LoVo (cell line): ENCODE measurements at places on chromosomes 7 and 10.

GRCh38 chr10:126270111-126270510, 118.2 kb downstream of the ADAM12 start:
- no peak for DNase-seq

DNA sequence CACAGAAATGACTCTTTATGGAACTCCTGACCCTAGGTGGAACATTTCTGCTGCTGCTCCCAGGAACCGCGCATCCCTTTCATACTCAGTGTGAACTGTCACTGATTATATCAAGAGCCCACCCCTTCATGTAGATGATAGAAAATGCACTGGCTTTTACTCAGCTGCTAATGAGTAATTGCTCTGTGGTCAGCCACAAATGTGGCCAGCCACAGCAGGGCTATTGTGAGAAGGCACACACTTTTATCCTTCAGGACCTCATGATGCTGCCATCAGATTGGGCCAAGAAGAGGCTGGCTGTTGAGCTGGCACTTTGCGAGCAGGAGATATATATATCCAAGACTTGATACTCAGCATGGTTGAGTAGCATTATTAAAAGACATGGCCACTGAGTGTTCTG, 124.7 kb downstream of the CFAP58 start:
- DNase-seq, result no peak

GRCh38 chr7:11427686-11428273, 404.2 kb downstream of the THSD7A start:
- peak; percentile 68 for DNase-seq

GRCh38 chr7:36057323-36057722, 95.7 kb upstream of the EEPD1 start:
- DNase-seq, result no peak

GRCh38 chr7:85019176-85019575, 167.7 kb downstream of the SEMA3D start:
- no peak for DNase-seq

DNA sequence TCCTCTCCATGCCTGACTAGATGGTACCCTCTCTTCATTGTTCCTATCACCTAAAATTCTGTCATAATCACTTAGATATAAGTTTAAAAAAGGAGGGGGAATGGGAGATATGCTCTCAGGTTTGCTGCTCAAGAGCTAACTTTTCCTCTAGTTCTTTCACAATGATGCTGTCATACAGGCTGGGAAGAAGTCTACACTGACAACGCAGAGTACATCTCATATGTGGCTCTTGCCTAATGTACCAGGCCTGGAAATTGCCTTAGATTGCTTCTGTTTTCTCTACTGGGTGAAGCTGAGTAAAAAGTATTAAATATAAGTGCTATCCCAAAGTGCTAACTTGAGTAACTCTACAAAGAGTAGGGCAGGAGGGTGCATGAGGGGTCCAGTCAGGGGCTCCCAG, 43.8 kb upstream of the BET1 start:
- no peak for DNase-seq

- DNase-seq, result no peak
Observed at GRCh38 chr7:44104860-44105771, 971 bp downstream of the AEBP1 start.

- DNase-seq, result peak; percentile 55
Observed at GRCh38 chr7:1611708-1612241, 41.9 kb upstream of the PSMG3 start.

GRCh38 chr7:55085511-55086412, 66.9 kb downstream of the EGFR start:
- no peak for DNase-seq

DNA sequence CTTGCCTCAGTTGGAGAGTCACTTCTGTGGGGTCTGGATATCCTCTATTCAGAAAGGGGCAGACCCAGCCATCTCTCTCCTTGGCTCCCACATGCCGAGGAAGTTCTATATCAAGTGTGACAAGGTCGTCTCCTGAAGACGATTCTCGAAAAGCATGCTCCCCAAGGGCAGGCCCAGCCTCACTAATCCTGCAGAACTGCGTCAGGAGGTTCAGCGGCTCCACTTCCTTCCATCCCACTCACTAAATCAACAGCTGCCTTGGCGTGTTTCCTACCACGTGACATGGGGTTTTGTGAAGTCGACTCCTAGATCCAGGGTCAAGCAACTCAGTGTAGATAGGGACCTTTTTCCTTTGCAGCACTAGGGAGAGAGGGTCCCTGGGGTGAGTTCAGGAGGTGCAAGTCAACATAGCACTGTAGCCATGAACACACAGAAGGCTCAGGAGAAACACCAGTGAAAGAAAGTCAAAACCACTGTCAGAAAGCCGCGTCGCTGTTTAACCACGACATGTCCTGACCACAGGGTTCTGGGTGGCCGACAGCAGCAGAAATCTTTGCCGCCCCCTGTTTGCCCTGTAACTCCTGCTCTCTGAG, 156.4 kb downstream of the PRPF18 start:
- DNase-seq, result no peak

DNA sequence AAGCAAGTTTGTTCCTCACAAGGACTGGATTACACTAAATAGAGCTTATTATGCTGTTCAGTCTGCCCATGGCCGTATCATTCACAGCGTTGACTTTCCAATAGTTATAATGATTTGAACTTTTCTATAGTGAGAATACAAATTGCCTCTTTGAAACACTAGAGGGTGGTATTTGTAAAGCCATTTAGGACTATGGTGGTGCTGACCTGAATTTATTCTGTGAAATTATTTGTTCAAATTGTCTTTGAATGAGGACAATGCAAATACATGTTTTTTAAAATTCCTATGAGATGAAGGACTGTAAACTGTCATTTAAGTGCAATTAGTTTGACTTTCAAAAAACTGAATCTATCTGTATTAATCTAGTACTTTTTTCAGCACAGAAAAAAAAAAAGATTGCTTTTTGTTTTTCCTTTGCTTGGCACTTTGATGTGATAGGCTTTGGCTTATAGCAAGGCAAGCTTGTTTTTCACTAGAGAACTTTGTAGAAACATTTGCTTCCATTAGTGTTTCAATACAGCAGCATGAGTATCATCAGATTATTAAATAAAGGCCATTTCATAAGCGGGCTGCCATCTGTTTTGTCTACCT, 122.7 kb upstream of the TMEM229A start:
- peak; percentile 45 for DNase-seq

DNA sequence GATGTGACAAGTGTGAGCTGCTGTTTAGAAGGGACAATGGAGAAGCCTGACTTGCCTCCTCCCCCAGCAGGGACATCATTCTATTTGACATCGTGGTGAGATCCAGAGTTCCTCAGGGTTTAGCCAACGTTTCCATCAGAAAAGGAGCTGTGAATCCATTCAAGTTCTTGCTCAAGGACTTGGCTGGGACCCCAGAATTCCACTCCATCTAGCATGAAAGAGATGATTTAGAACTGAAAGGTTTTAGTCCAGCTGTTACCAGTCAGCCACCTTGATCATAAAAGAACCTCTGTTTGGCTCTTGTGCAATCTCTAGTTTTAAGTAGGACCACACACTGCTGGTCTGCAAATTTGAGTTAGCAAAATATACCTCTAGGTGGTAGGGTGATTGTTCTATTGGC, 337.6 kb downstream of the FRMD4A start:
- no peak for DNase-seq

GRCh38 chr10:123774132-123774742, 108.1 kb downstream of the GPR26 start:
- DNase-seq, result no peak

- no peak for DNase-seq
Observed at GRCh38 chr10:6394084-6394483, 186.0 kb downstream of the PRKCQ start.

GRCh38 chr10:103153302-103154197, 39.5 kb downstream of the NT5C2 start:
- DNase-seq, result no peak

- DNase-seq, result no peak
Observed at GRCh38 chr10:88245974-88246511, 337.1 kb downstream of the RNLS start.

DNA sequence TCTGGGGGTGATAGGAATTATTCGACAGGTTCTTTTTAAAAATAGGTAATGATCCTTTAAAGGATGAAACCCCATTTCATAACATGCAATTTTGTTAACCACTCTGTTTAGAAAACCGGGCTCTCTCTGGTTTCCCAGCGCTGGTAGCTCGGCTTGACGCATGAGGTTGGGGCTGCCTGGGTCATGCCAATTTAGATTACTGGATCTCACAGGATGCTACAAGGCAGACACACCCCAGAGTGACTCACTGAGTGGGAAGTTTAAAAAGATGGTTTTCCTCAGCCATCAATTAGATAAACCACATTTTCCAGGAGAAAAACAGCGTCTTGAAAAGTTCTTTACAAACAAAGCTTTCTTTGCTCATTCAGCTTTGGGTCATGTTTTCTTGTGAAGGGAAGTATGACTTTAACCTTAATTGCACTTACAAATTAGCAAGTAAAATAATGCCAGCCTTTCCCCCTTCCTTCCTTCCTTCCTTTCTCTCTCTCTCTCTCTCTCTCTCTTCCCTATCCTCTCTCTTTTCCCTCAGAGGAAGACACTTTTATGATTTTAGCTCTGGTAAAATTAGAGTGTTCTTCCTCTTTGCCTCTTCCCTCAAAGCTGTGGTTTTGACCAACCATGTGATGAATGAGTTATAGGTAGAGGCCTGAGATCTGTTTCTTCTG, 99.8 kb downstream of the EPDR1 start:
- no peak for DNase-seq

DNA sequence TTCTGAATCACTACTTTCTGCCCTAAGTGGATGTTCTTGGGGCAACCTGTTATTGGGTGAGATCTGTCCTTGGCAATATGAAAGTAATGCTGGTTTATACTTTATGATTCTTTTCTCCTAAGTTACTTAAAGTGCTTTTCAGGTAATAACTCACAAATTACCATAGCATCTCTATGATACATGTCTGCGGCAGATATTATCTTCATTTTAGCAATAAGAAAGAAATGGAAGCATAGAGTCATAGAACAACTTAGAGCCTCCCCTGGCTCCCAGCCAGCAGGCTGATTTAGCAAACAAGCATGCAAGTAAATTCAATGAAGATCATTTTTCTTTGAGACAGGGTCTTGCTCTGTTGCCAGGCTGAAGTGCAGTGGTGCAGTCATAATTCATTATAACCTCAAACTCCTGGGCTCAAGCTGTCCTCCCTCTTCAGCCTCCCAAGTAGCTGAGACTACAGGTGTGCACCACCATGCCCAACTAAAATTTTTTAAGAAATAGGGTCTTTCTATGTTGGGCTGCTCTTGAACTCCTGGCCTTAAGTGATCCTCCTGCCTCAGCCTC, 38.1 kb upstream of the GRM8 start:
- DNase-seq, result no peak

- DNase-seq, result no peak
Observed at GRCh38 chr7:44973610-44974401, 5.0 kb downstream of the MYO1G start.

- DNase-seq, result no peak
Observed at GRCh38 chr7:119350334-119350733, 922.6 kb upstream of the KCND2 start.

GRCh38 chr7:47578579-47579270, 3.2 kb downstream of the TNS3 start:
- no peak for DNase-seq

DNA sequence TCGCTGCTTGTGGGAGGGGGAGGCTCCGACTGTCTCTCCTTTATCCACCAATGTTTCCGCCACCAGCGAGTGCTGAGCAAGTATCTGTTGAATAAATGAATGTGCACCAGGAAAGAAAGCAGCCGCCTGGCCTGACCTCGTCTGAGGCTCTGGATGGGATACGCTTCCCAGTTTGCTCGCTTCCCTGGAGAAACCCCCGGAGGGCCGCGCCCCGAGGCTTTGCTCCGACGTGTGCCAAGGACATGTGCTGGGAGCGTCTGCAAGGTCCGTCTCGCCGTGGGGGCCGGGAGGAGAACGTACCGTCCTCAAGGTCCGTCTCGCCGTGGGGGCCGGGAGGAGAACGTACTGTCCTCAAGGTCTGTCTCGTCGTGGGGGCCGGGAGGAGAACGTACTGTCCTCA, 536.4 kb downstream of the DNAJB6 start:
- DNase-seq, result no peak

DNA sequence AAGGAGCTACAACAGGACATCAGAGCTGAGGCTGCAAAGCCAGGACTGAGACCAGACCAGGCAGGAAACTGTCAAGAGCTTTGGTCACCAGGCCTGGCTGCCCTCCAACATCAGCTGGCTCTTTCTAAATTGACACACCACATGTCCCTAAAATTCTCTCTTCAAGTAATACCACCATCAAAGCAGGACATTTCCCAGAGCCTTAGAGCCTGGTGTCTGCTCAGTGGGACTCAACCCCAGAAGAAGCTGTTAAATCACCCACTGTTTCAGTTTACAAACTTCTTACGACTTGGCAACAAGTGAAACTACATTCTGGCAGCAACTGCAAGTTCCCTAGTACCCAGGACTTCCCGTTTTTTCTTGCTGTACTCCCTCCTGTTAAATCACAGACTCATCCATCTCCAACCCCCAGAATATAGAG, 3.8 kb upstream of the IL6 start:
- no peak for DNase-seq

GRCh38 chr10:89706011-89706410, 4.6 kb downstream of the KIF20B start:
- no peak for DNase-seq

GRCh38 chr10:29734640-29734961, 99.8 kb upstream of the SVIL start:
- DNase-seq, result no peak

DNA sequence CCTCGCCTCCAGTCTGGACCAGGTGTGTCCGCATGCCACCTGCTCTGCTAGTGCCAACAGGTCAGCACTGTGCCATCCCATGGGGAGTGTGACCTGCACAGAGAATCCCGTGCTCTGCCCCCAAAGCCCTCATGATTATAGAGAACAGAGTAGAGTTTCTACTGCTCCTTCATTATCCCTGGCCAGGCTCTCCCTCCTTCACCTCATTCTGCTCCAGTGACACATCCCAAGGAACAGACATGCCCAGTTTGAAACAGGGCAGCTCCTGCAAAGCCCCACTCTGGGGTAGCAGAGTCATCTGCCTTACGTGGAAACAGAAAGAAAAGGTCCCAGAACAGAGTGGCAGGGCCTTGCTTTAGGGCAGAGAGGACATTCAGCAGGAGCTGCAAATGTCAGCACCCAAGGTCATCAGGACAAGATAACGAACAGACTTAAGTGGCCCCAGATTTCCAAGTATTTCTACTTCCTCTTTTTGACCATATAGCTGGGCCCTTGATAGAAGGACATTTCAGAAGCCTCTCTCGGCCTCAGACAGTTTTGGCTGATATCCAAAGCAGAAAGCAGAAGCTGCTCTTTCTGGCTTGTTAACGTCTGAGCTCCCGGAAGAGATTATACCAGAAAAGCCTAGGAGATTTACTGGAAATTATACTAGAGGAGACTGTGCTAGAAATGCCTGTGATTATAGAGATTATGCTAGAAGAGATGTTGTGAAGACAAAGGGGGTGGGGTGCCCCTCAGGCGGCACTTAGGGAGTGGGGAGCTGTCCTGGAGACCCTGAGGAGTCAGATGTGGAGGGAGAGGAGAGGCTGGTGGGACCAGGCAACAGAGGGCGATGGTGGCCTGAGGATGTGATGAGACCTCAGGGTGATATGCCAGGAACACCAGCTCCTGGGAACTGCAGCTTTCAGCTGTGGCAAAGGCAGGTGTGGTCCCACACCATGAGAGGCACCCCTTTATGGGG, 12.6 kb downstream of the TMEM176B start:
- no peak for DNase-seq

GRCh38 chr7:31058688-31059087, 6.6 kb downstream of the ADCYAP1R1 start:
- no peak for DNase-seq

GRCh38 chr7:128055637-128056036, 24.4 kb upstream of the LRRC4 start:
- no peak for DNase-seq
